ENCODE measurements at places on chromosomes 7 and 10.

DNA sequence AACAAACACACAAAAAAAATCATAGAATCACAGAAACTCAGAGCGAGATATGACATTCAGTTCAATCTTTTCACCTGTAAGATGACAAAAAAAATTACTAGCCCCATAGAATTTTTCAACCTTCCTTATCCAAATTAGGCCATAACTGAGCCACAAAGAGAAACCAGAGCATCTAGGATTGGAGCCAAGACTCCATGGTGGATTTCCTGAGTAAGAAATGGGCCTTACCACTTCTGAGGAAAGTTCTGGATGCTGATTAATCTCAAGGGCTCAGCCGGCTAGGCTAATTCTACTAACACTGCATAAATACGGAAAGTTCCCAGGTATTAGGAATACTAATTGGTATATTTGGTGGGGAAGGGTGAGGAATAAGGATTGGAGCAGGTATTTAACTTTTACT is 16.8 kb downstream of the LIPM start:
- DNase-seq = no peak

DNA sequence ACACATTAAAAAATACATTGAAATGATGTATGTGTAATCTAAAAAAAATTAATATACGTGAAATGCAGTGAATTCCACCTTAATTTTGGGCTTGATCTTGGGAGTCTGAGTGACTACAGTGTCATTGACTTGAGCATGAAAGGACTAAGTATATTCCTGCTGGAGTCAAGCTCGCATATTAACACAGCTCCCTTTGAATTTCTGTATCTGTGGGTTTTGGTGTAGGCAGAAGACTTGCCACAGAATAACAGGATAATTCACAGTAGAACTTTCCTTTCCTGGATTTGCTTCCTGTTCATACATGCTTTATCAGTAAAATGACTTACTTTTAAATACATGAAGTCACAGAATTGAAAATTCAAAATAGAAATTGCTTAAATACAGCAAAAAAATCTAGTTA is 55.3 kb downstream of the PPP1R9A start:
- DNase-seq = no peak

GRCh38 chr7:101671371-101672356 is 42.6 kb upstream of the MYL10 start:
- DNase-seq = no peak

GRCh38 chr7:85119934-85120333 is 66.9 kb downstream of the SEMA3D start:
- no peak for DNase-seq
